Activated T-helper 1 cell treated with anti-CD3 and anti-CD28 coated beads, Interleukin-2, amount 50 U/mL, for 16 hours (primary cell): ENCODE measurements at places on chromosomes 7 and 10.

DNA sequence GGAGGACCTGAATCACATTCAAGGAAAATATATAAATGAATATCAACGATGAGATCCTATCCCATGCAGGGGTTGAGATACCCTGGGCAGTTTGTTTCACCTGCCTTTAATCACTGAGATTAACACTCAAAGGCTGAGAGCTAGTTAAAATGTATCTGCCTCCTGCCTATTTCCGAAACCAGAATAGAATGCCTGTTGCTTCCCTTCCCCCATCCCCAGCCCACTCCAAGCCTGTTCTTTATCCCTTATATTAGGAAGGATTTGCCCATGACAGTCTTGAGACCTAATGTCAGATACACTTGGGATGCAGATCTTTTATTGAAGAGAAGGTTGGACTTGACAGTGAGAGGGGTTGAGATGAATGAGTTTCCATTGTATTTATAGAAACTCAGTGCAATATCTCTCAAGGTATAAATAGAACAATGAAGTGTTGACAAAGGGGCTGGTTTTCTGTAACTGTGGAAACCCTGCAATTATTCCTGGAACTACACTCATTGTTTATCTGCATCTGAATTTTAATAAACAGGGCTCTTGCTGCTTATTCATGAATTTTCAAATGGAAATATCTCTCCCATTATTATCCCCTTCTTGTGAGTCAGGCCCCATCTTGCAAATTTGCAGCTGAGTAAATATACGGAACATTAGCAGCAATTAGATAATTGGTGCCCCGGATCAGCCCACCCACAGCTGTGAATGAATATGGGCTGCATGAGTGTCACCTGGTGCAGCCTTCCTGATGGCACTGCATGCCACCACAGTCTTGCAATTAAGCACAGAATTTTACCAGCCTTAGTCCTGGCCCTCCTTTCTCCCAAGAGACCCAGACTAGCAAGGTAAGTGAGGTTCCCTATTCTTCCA, 66.7 kb downstream of the SORCS3 start:
- no peak for DNase-seq

DNA sequence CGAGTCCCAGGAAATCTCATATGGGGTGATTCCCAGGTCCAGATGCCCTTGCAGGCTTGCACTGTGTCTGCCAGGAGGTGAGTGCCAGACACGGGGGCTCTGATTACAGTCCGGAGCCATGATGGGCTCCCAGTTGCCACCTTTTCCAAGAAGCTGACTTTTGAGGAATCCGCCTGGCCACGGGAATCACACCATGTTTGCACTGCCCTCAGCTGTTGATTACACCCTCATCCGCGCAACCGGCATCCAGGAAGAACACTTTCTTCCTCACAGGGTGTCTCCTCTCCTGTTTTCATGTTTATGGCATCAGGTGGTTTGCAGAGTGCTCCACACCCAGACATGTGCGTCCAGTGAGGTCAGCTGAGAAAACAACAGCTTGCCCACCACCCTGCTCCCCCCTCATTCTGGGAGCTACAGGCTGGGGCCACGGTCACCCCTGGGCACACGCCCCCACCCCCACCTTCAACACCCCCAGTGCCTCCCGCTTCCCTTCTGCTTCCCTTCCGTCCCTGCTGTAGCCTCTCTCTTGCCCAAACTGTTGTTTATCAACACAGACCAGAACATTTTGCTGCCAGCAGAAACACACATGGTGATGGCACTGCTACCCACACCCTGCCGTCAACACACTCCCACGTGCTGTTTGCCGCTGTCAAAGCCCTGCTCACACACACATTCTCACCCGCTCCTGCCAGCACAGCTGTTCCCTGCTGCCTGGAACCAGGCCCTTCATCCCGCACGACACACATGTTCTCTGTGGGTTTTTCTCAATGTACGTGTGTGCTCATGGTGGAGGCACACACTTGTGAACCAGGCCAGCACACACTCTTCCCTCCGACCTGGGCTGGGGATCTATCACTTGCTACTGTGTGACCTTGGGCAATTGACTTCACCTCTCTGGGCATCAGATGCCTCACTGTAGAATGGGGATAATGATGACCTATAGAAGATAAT, 35.8 kb downstream of the DDIT4 start:
- DNase-seq: no peak

- no peak for DNase-seq
Observed at GRCh38 chr10:46223064-46223480, 63.7 kb upstream of the ANTXRL start.

DNA sequence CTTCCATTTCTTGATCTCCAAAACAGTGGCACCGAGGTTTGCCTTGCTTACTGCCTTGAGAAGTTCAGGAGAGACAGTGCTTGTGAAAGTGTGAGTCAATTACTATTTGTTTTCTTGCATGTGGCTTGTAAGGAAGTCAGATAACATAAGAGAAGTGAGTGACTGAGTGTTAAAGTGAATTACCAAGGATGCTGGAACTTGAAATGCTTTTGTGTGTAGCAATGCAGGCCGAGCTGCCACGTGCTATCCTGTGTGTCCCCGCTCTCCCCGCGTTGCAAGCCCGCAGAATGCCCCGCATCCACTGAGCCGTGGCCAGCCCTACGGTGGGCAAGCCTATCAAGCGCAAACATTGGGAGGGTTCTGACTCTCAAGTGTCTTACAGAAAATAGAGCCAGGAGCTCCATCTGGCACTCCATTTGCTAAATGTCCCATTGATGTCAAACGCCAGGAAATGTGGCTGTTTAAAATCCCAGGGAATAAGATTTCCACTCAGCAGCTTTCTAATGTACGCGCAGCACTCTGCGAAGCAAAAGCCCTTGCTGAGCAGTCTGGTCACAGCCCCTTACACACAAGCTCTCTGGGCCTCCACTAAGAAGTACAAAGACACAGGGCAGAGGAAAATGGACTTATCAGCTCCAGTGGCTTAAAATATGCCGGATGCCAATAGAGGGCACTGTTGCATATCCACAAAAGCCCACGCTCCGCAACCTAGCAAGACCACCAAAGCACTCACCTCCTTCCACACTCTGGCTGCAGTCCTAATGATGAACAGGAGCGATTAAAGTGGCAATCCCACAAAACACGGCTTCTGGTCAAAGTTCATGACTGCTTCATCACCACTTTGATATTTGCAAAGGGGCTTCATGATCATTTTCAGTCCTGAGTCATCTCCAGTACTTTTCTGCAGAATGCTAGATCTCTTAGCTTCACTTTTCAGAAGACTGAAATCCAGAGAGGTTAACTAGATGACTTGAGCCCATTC, 158.0 kb upstream of the ITGB1 start:
- DNase-seq: no peak

GRCh38 chr10:126021833-126022500, 125.6 kb downstream of the FANK1 start:
- no peak for DNase-seq
